ENCODE measurements at places on chromosomes 7 and 10. TPM values are rescaled to one million over a fixed set of nuclear protein-coding genes. Genes with fewer than 3 reads are reported as not detected.

The UBN2 gene
- total RNA-seq = 15.0 TPM

The ANKRD30A gene
- not detected for total RNA-seq

The SPDYE16 gene
- total RNA-seq = not detected

The NRP1 gene
- total RNA-seq = 91.6 TPM

The MKRN1 gene
- total RNA-seq = 84.2 TPM

The ADARB2 gene
- 4.1 TPM for total RNA-seq

GRCh38 chr10:27783660-27784059 lies 38.0 kb upstream of the MKX start:
- H3K27ac ChIP-seq = no peak overlapping the region
- H3K36me3 ChIP-seq = no peaks in the 10 kb centered on the region
- H3K27me3 ChIP-seq = no peaks in the 10 kb centered on the region
- no peak for DNase-seq

DNA sequence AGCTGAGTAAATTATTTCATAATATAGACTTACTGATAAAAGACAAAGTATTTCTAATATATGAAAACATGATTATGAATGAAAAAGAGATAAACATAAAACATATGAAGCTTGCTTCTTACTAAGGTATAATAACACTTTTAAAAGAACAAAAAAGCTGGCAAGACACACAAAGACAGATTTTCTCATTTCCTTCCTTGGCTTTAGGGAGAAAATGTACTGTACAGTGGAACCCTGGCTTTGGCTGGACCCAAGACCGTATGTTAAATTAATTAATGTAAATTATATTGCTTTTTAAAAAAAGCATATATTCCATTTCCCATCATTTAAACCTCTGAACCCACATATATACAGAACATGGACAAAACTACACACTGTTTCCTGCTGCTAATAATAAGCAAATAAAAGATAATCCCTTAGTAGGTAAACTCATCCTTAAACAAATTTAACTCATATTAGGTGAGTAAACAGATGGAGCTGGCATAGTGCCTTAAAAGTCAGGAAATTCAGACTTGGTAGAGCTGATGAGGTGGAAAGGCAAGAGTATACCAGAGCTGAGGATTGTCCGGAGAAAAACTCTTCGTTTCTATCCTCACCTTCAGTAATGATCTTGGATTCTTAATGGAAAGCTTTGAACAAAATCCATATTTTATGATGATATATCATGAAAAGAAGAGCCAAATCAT lies 1016.4 kb upstream of the KCND2 start:
- no peaks in the 10 kb centered on the region for H3K27me3 ChIP-seq
- H3K27ac ChIP-seq = no peak overlapping the region
- H3K36me3 ChIP-seq = no peaks in the 10 kb centered on the region
- H3K4me3 ChIP-seq = no peak overlapping the region
- H3K4me1 ChIP-seq = no peaks in the 10 kb centered on the region
- no peak for DNase-seq

DNA sequence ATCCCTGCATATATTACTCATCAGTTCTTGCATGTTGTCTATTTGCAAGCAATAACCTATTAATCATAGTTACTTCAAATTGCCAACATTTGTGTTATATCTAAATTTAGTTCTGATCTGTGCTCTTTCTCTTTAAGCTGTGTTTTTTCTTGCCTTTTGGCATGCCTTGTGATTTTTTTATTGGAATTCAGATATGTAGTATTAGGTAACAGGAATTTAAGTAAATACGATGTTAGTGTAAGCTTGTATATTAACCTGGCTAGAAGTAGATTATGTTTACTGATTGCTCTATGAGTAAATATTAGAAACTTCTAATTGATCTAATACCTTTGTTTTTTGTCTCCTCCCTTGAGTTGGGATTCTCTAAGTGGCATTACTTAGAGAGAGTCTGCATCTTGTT lies 718.9 kb upstream of the POT1 start:
- H3K4me1 ChIP-seq = no peaks in the 10 kb centered on the region
- H3K27ac ChIP-seq = no peak overlapping the region
- no peaks in the 10 kb centered on the region for H3K27me3 ChIP-seq
- H3K36me3 ChIP-seq = no peaks in the 10 kb centered on the region

- H3K27me3 ChIP-seq = peaks cover 5% of the 10 kb centered on the region
- peak overlapping the region; percentile 79 for H3K27ac ChIP-seq
- H3K36me3 ChIP-seq = peaks cover 32% of the 10 kb centered on the region
Observed at GRCh38 chr7:5596046-5596895, 172.6 kb upstream of the TNRC18 start.

DNA sequence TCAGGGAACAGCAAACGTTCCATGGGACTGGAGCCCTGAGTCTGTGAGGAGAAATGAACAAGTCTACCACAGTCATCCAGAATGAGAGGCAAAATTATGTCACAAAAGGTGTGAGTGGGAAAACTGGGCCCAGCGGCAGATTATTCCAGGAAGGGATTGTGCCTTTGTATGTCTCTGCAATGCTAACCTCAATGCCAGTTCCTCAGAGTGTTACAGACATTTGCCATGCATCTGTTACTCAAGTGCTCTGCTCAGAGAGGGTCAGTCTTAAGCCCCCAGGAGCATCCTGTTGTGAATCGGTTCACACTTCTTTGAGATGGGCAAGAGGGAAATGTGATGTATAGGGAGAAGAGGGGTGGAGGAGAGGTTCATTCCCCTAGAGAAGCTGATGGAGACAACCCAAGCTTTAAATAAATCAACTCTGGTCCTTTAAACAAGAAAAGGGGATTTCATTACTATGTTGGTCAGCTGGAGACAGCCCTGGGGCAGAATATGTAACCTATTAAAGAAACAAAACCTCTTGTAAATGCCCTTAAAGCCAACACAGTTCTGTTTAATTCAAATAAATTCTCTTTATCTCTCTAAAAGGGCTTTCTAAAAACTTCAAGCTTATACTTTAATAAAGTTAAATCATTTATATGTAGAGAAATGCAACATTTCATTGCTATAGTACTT lies 85.9 kb upstream of the GRB10 start:
- H3K4me1 ChIP-seq = no peaks in the 10 kb centered on the region
- no peaks in the 10 kb centered on the region for H3K36me3 ChIP-seq
- H3K27me3 ChIP-seq = no peaks in the 10 kb centered on the region
- no peak for DNase-seq
- no peak overlapping the region for H3K4me3 ChIP-seq

GRCh38 chr7:149476791-149477190 lies 15.9 kb upstream of the ZNF777 start:
- H3K27me3 ChIP-seq = no peaks in the 10 kb centered on the region
- peaks cover 61% of the 10 kb centered on the region for H3K36me3 ChIP-seq
- no peak overlapping the region for H3K4me3 ChIP-seq
- H3K27ac ChIP-seq = no peak overlapping the region

DNA sequence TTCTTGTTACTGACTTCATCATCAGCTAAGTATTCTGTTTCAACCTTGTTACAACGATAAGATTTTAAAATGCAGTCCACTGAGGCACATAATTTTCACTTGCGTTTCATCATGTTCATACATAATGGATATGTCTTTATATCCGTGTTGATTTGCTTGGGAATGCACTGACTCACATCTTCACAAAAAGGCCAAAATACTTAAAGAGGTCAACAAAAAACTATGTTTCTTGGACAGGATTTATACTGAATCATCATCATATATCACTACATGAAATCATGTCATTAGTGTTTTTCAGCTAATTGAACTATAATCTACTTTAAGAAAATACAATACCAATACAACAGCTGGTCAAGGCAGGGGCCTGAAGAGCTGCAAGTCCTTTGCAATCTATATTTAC lies 324.5 kb upstream of the KLF6 start:
- no peak overlapping the region for H3K27ac ChIP-seq
- H3K4me1 ChIP-seq = no peaks in the 10 kb centered on the region
- no peak overlapping the region for H3K4me3 ChIP-seq
- H3K27me3 ChIP-seq = no peaks in the 10 kb centered on the region
- no peak for DNase-seq
- no peaks in the 10 kb centered on the region for H3K36me3 ChIP-seq

GRCh38 chr7:23852135-23852534 lies 142.1 kb downstream of the STK31 start:
- no peaks in the 10 kb centered on the region for H3K36me3 ChIP-seq
- H3K4me3 ChIP-seq = no peak overlapping the region
- H3K27ac ChIP-seq = no peak overlapping the region
- DNase-seq = no peak
- no peaks in the 10 kb centered on the region for H3K4me1 ChIP-seq
- H3K27me3 ChIP-seq = no peaks in the 10 kb centered on the region

GRCh38 chr7:140551355-140552239 lies 72.3 kb upstream of the MKRN1 start:
- no peaks in the 10 kb centered on the region for H3K27me3 ChIP-seq
- peaks cover 28% of the 10 kb centered on the region for H3K36me3 ChIP-seq
- H3K27ac ChIP-seq = peak overlapping the region; percentile 25
- H3K4me3 ChIP-seq = no peak overlapping the region
- no peak for DNase-seq

GRCh38 chr10:103265717-103266329 lies 11.1 kb upstream of the INA start:
- H3K36me3 ChIP-seq = no peaks in the 10 kb centered on the region
- H3K27me3 ChIP-seq = no peaks in the 10 kb centered on the region
- H3K4me3 ChIP-seq = no peak overlapping the region
- H3K27ac ChIP-seq = no peak overlapping the region
- no peaks in the 10 kb centered on the region for H3K4me1 ChIP-seq

GRCh38 chr10:99435986-99436638 lies 5.7 kb upstream of the GOT1 start:
- H3K27ac ChIP-seq = no peak overlapping the region
- no peak overlapping the region for H3K4me3 ChIP-seq
- no peaks in the 10 kb centered on the region for H3K27me3 ChIP-seq
- peaks cover 3% of the 10 kb centered on the region for H3K4me1 ChIP-seq

- H3K4me3 ChIP-seq = no peak overlapping the region
- no peaks in the 10 kb centered on the region for H3K27me3 ChIP-seq
- DNase-seq = no peak
- no peaks in the 10 kb centered on the region for H3K36me3 ChIP-seq
Observed at GRCh38 chr10:86090807-86091206, 275.8 kb downstream of the GRID1 start.

DNA sequence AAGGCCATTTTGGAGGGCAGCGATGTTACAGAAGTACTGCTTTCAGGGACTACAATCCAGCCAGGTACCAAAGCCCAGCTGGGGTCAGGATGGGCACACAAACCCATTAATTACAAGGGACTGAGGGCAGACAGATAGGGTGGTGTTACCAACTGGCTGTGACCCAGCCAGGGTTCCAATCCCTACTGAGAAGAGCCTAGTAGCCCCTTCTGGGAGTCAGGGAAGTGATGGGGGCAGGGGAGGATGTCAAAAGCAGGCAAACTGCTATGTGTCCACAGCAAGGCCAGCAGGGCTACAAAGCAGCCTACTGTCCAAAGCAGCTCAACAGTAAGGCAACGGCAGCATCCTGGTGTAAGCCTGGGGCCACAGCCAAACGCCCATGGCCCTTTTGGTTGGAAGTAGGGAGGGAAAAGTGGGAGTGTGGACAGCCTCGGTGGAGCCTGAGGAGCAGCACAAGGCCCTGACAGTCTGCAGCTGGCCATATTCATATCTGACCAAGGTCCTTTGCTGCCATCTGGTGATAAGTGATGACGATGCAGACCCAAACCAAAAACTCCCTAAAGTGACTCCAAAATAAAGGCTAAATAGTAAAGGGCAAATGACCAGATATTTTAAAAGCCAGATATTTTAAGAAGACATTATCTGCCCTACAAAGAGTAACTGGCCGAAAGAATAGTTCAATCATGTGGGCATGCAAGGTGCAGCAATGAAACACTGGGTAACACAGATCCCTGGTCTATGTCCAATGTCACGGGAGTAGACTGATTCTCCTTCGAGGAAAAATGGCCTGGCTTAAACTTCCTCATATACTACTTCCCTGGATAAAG lies 56.9 kb downstream of the XPNPEP1 start:
- peak; percentile 44 for DNase-seq
- H3K27ac ChIP-seq = no peak overlapping the region
- peaks cover 39% of the 10 kb centered on the region for H3K36me3 ChIP-seq
- H3K4me3 ChIP-seq = no peak overlapping the region
- peaks cover 5% of the 10 kb centered on the region for H3K4me1 ChIP-seq

DNA sequence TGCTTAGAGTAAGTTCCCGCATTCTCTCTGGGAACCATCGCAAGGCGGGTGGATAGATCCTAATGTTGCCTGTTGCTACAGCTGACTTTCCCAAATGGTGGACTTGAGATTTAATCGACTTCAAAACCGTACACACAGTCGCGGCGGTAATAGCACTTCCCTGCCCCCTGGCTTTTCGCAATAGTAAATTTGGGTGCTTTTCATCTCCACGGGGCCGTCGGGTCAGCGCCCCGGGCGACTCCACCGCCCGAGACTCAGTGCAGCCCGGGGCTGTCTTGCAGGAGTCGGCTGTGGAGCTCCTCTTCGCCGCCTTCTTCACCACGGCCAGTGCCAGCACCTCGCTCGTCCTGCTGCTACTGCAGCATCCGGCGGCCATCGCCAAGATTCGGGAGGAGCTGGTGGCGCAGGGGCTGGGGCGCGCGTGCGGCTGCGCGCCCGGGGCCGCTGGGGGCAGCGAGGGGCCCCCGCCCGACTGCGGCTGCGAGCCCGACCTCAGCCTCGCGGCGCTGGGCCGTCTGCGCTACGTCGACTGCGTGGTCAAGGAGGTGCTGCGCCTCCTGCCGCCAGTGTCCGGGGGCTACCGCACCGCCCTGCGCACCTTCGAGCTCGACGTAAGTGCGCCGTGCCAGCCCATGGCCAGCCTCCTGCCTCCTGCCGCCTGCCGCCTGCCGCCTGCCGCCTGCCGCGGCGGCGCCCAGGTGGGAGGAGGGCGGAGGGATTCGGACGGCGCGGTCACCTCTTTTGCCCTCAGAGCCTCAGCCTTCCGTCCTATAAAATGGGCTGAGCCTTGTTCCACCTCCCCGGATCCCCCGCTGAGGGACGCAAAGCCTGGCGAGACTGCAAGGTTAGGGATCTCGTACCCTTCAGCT lies 5.3 kb downstream of the CYP26C1 start:
- H3K36me3 ChIP-seq = peaks cover 2% of the 10 kb centered on the region
- H3K4me3 ChIP-seq = no peak overlapping the region
- peaks cover 34% of the 10 kb centered on the region for H3K4me1 ChIP-seq
- no peak overlapping the region for H3K27ac ChIP-seq
- no peak for DNase-seq

DNA sequence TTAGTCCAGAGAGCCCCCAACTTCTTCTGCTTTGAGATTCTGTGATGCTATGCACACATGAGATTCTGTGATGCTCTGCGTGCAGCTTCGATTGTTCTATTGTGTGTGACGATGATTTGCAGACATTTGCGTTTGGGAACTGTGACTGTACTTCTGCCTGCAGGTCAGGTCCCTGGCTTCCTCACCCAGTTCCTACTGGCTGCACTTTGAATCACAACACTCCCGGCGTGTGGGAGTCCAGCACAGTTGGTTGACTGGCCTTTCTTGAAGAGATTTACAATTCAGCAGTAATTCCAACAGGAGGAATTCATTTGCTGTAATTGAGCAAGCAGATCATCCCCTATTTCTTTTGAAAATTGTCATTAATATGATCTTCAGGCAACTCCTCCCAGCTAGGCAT lies 252.2 kb upstream of the YAE1 start:
- no peaks in the 10 kb centered on the region for H3K36me3 ChIP-seq
- no peak overlapping the region for H3K27ac ChIP-seq
- H3K4me1 ChIP-seq = no peaks in the 10 kb centered on the region
- no peak for DNase-seq
- H3K27me3 ChIP-seq = no peaks in the 10 kb centered on the region

- H3K27ac ChIP-seq = no peak overlapping the region
- no peaks in the 10 kb centered on the region for H3K27me3 ChIP-seq
- no peaks in the 10 kb centered on the region for H3K36me3 ChIP-seq
- H3K4me1 ChIP-seq = peaks cover 16% of the 10 kb centered on the region
- no peak for DNase-seq
Observed at GRCh38 chr10:74816824-74817498, 9.4 kb upstream of the KAT6B start.
